ENCODE measurements at places on chromosomes 2 and 18.

GRCh38 chr2:55618025-55618274 is 528 bp upstream of the PPP4R3B start:
- DNase-seq, result no peak

GRCh38 chr2:3277050-3277747 is 100.4 kb downstream of the EIPR1 start:
- peak; percentile 51 for DNase-seq

DNA sequence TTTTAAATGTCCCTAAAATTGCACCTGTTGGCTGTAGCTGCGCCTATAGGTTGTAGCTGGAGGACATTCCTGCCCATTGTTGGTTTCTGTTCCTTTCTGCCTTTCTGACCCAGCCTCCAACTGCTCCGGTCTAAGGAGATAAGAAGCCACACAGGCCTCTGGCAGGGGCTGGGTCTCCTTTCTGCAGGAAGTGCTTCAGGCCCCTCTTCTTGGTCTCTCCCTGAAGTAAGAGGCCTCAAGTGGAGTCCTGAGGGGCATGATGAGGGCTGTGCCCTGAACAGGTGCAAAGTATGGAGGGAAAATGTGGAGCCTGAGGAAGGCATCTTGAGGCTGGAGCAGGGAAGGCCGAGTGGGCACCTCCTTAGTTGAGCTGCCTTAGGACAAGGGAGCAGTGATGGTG is 10.4 kb upstream of the SFTPB start:
- DNase-seq, result peak; percentile 68

GRCh38 chr2:238187618-238188548 is 15.6 kb downstream of the ILKAP start:
- no peak for DNase-seq

DNA sequence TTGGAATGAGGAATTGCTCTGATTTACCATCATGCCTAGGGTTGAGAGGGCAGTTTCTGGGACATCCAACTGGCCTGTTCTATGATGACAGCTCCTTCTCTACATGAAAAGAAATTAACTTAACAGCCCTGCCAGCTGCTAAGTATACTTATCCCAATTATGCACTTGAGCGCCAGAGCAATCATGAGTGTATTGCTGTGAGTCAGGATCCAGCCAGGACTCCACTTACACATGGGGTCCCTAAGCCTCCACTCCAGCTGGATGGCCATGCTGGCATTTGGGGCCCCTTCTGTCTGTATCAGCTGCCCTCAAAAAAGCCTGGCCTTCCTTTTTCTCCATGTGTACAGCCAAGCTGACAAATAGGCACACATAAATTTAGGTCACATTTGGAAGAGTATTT is 481.9 kb downstream of the TMX3 start:
- no peak for DNase-seq

- no peak for DNase-seq
Observed at GRCh38 chr18:57741273-57741672, 61.8 kb downstream of the ATP8B1 start.

- DNase-seq, result no peak
Observed at GRCh38 chr2:135573620-135574019, 42.3 kb downstream of the R3HDM1 start.

GRCh38 chr18:74567822-74568221 is 29.8 kb upstream of the ZNF407 start:
- DNase-seq, result no peak

- no peak for DNase-seq
Observed at GRCh38 chr2:148794558-148794957, 80.5 kb upstream of the KIF5C start.

DNA sequence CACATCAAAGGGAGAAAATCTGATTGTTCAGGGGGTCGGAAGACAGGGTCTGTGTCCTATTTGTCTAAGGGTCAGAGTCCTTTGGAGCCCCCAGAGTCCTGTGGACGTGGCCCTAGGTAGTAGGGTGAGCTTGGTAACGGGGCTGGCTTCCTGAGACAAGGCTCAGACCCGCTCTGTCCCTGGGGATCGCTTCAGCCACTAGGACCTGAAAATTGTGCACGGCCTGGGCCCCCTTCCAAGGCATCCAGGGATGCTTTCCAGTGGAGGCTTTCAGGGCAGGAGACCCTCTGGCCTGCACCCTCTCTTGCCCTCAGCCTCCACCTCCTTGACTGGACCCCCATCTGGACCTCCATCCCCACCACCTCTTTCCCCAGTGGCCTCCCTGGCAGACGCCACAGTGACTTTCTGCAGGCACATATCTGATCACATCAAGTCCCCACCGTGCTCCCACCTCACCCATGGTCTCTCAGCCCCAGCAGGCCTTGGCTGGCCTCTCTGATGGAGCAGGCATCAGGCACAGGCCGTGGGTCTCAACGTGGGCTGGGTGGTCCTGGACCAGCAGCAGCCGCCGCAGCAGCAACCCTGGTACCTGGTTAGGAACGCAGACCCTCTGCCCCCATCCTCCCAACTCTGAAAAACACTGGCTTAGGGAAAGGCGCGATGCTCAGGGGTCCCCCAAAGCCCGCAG is 3.8 kb downstream of the PROC start:
- no peak for DNase-seq

- no peak for DNase-seq
Observed at GRCh38 chr2:184541591-184541990, 56.7 kb upstream of the ZNF804A start.

GRCh38 chr2:223995569-223995968 is 38.3 kb downstream of the MRPL44 start:
- DNase-seq, result no peak

- DNase-seq, result no peak
Observed at GRCh38 chr2:190767821-190768220, 112.8 kb upstream of the GLS start.

DNA sequence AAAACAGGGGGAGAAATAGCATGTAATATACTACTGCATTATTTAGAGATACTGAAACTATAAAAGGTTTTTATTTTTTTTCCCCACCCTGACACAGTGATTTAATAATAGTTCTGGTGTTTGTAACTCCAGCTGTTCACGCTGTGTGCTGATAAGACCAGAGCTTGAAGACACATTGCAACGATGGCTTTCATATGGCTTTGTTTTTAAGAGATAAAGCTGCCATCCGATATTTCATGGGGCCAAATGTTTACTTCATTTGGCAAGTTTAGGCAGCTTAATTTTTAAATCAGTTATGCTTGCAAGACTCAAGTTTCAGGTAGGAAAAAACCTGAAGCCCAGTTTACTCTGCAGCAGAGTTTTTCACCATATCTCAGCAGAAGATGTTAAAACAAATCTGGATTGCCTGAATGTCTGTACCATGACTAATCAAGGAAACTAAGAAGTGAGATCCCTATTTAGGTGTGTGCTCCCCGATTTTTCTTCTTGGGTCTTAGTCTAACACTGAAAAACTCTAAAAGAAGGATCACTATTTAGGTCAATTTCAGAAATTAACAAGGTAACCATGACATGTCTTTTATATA is 508.6 kb downstream of the PARD3B start:
- no peak for DNase-seq

GRCh38 chr18:76932026-76932819 is 109.9 kb downstream of the ZNF236 start:
- DNase-seq, result no peak

GRCh38 chr2:218003981-218004419 is 1.2 kb upstream of the TNS1 start:
- DNase-seq, result no peak

DNA sequence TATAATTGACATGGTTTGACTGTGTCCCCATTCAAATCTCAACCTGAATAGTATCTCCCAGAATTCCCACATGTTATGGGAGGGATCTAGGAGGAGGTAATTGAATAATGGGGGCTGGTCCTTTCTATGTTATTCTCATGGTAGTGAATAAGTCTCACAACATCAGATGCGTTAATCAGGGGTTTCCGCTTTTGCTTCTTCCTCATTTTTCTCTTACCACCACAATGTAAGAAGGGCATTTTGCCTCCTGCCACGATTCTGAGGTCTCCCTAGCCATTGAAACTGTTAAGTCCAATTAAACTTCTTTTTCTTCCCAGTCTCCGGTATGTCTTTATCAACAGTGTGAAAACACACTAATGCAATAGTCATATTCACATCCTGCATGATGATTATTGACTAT is 1073.3 kb upstream of the CDH2 start:
- no peak for DNase-seq

DNA sequence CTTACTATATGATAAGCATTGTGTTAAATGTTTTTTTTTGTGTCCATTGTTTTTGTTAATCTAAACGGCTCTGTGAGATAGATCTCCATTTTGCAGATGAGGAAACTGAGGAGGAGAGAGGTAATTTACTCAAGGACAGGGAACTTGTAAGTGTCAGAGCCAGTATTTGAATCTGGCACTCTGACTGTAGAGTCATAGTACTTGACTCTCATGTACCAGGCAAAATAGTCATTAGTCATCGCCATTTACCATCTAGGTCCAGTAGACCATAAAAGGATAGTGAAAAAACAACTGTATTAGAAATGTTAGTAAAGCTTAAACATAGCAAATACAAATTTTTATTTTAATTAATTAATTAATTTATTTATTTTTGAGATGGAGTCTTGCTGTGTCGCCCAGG is 4.8 kb downstream of the PSMD14 start:
- no peak for DNase-seq

- no peak for DNase-seq
Observed at GRCh38 chr18:63192885-63193349, 126.7 kb downstream of the BCL2 start.

GRCh38 chr18:63119647-63120046 is 199.9 kb downstream of the BCL2 start:
- no peak for DNase-seq

- no peak for DNase-seq
Observed at GRCh38 chr2:234134496-234134895, 84.0 kb downstream of the SPP2 start.

- DNase-seq, result no peak
Observed at GRCh38 chr2:232137356-232138147, 176.0 kb downstream of the DIS3L2 start.

DNA sequence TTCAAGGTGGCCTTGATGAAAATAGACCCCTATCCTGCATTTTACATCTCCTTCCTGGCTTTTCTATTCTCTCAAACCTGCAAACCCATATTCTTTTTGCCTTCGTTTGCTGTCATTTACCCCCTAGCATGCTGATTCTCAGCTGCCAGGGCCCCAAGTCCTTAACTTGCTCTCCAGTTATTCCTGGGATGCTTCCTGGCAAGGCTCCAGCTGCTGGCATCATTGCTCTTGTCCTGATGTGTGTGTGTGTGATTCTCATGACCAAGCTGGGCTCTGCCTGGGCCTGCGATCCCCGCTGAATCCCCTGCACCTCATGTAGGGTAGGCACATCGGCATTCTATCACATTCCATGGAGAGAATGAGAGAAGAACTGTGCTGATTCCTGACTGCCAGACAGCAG is 11.9 kb downstream of the NPAS2 start:
- DNase-seq, result no peak

- DNase-seq, result no peak
Observed at GRCh38 chr2:219118504-219118903, 42.1 kb downstream of the NHEJ1 start.

DNA sequence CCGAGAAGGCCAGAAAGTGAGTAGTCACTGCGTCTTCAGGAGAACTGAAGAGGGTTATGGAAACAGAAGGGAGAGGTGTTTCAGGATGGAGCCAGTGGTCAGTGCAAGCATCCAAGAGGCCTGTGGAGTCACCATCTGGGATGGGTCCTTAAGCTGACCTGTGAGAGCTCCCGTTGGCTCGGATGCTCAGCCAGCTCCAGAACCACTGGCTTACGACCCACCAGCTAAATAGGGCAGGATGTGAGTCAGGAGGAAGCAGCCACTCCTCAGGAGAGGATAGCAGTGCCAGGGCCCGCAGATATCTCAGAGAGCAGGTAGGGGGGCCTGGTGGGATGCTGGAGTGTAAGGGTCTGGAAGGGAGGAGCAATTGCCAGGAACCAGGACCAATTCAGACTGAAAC is 63.1 kb upstream of the B3GNT7 start:
- no peak for DNase-seq

DNA sequence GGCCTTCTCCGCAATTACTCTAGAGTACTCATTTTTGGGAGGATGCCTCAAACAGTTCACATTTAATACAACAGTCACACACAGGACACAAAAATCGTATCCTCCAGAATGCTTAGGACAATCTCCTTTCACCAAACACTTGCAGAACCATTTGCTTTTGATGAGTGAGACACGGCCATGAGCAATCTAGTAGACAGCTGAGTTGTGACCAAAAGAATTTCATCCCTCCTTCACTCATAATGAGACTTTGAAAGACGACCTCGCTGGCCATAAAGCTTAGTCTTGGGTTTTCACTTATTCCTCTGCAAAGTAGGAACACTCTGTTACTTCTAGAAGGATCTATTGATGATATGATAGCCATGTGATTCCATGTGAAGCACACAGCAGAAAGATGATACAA is 87.5 kb upstream of the SLC35G4 start:
- DNase-seq, result no peak

DNA sequence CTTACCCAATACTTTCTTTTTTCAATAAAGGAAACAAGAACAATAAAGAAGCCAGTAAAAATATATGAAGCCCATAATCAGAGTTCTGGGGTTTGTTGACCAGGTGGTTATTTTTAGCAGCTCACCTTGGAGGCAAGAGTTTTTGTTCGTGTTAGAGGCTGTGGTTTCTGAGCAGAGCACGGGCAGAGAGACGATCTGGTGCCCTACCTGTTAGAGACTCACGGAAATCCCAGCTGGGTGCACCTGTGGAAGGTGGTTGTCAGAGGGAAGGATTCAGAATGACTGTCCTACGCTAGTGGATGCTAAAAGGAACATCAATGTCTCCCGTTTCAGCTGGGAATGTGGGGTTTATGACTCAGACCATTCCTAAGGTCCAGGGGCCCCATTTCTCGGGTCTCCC is 87.6 kb downstream of the NRP2 start:
- DNase-seq, result no peak

DNA sequence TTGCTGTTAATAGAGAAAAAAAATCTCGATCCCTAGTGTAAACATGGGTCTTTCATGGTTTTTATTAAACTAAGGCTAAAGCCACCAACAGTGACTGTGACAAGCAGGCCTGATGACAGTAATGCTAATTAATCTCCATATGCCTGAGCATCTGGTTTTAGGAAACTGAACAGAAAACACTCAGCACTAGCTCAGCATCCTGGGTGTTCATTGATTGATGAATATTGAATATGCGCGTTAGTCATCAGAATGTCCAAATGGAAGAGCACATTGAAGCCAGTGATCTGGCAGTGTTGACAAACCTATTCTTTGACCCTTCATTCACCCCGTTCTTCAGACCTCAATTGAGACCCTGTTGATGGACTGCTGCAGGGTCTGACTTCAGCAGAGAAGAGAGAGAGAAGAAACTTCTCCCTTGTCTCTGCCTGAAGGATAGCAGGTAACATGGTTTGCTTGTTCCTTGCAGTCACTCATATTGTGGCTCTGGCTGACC is 283.8 kb downstream of the RDH14 start:
- no peak for DNase-seq

DNA sequence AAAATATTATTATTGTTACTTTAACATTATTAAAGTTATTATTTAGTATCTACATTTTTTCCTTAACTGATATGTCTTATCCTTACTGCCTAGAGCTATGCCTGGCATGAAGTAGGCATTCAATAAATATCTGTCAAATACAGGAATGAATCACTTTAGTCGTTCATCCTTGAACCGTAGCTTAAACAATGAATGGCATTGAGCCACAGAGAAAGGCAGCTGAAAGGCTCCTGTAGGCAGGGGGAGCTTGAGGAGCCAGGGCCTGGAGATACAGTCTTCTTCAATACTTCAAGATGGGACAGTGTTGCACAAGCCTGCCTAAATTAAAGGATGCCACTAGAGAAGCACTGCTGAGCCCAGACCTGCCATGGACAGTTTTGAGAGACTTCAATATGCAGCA is 22.5 kb downstream of the CYRIA start:
- no peak for DNase-seq

Measured in upper lobe of left lung (tissue), 6 donors.